ENCODE measurements at places on chromosomes 13 and 19.

DNA sequence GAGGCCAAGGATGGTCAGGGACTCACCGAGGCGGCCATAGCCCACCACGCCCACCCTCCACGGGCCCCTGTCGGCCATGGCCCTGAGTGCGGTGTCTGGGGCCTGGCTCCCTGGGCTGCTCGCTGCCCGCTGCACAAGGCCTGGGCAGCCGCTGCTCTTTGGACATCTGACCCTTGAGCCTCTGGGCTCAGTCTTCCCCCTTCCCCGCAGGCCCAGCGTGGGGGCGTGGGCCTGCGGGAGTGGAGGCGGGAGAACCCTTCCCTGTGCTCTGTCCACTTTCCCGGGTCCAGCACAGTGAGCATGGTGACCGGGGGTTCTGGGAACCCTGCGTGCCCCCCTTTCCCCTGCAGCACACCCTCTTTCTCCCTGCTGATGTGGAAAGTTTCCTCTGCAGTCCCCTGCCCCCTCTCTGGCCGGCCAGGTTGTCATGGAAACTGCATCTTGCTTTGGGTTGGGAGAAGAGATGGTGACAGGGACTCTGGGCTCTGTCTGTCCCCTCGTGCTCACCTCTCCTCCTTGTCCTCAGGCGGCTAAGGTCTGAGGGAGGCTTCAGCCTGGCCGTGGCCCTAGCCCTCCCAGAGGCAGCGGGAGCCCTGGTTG lies at the start of gene ASPDH:
TSS of gene ASPDH (minus strand) at position 168 of the 600 bp plus-strand sequence. CDS start at position 78, 90 bp downstream.
- no peak for DNase-seq

DNA sequence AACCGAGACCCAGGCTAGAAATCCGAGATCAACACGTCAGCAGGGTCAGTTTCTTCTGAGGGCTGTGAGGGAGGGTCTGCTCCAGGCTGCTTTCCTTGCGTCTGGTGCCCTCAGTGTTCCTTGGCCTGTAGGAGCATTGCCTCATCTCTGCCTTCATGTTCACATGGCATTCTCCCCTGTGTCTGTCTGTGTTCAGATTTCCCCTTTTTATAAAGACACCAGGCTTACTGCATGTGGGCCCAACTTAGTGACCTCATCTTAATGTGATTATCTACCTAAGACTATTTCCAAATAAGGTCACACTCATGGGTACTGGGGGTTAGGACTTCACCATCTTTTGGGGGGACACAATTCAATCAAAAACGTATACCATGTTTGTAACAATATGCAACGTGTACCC lies 57.2 kb upstream of the C1QTNF9 start:
- no peak for DNase-seq

DNA sequence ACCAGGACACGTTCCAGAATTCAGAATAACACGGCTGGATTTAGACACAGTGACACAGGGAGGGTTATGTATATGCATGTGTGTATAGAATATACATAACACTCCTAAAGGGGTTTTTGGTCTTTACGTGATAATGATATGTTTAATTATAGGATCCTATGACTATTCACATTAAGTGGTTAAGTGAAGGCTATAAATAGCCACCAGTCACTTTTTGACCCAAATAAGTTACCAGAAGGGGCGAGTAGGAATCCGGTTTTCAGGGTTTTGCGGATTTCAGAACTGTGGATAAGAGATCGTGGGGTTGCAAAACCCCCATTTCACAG lies 6.9 kb downstream of the ANGPTL6 start:
- no peak for DNase-seq

GRCh38 chr13:25874907-25875306 lies 176.9 kb downstream of the SHISA2 start:
- DNase-seq: peak; percentile 70

DNA sequence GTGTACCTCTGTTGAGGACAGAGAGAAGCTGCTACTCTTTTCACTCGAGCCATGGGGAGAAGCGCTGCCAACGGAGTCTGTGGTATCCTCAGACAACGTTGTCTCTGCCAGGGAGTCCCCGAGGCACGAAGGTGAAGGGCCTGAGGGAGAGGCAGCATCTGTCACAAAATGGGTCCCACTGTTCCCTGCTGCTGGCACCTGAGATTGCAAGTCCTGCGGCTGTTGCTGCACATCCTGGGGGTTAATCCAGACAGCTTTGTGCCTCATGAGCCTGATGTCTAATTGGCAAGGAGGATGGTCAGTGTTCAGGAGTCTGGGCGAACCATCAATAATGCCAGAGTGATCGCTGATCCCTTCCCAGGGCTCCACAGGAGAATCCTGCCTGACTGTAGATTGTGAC lies 15.0 kb downstream of the RUBCNL start:
- no peak for DNase-seq

DNA sequence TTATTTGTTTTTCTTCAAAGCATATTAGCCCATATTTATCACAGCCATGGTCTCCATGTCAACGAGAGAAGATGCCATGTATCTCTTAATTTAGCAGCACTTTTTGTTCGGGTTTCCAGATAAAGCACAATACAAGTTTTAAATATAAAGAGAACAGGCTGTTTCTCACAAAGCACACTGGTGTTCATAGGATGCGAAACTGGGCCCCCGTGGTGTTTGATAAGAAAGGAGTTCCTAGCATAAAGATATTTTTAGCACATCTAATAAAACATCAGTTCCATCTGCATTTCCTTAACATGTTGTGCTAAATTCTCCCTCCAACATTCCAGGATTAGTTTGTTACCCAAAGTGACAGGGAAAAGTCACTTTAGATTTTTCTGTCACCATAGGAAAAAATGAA lies 72.4 kb upstream of the EDNRB start:
- no peak for DNase-seq

DNA sequence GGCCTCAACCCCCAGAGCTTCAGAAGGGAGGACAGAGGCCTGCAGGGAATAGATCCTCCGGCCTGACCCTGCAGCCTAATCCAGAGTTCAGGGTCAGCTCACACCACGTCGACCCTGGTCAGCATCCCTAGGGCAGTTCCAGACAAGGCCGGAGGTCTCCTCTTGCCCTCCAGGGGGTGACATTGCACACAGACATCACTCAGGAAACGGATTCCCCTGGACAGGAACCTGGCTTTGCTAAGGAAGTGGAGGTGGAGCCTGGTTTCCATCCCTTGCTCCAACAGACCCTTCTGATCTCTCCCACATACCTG lies 969 bp upstream of the CEACAM5 start:
- DNase-seq: no peak

GRCh38 chr13:42119875-42120274 lies 71.4 kb downstream of the DGKH start:
- no peak for DNase-seq

- DNase-seq: no peak
Observed at GRCh38 chr13:33204130-33204927, 81.2 kb downstream of the STARD13 start.

- no peak for DNase-seq
Observed at GRCh38 chr19:29278716-29279115, 65.8 kb upstream of the UQCRFS1 start.

DNA sequence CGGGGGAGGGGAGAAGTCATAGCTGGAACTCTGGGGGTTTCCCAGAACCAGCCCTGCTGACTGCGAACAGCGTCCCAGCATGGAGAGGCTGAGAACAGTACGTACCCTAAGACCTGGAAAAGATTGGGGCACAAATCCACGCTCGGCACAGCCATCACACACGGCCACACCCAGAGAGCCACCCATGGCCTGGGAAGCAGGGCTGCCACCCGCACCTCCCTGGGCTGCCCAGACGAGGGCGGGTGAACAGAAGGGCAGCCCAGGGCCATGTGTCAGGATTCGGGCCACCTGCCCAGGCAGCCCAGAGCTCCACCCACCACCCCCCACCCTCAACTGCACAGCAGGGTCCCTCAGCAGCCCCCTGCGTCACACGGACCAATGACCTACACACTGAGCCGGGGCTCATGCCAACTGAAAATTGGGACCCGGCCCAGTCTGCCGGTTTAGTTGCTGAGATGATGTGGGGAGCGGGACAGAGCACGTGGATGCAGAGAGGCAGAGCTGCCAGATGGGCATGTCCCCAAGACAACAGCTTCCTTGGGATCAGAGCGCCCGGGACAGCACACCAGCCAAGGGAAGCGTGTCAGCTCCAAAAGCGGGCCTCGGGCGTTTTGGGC lies 8.5 kb downstream of the UBXN6 start:
- DNase-seq: no peak

- peak; percentile 95 for DNase-seq
Observed at GRCh38 chr19:7197119-7197759, 97.0 kb downstream of the INSR start.

- DNase-seq: peak; percentile 56
Observed at GRCh38 chr13:94620286-94620896, 18.7 kb downstream of the GPR180 start.

GRCh38 chr13:102960959-102961358 lies 105.3 kb downstream of the SLC10A2 start:
- no peak for DNase-seq

DNA sequence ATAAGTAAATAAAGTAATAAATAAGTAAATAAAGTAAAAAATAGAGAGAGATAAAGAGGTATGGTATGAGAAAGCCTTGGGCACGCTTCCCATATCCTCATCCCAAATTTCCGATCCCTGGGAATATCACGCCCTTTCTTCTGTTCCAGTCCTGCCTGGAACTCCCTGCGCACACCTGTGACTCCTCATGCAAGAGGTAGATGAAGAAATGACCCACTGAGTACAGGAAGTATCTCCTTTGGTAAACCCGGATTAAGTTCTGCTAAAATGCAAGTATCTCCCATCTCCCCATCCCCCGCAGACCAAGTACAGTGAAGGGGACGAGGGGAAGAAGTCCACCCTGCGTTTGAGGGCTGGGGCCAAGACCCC lies 399 bp upstream of the ZNF136 start:
- no peak for DNase-seq

DNA sequence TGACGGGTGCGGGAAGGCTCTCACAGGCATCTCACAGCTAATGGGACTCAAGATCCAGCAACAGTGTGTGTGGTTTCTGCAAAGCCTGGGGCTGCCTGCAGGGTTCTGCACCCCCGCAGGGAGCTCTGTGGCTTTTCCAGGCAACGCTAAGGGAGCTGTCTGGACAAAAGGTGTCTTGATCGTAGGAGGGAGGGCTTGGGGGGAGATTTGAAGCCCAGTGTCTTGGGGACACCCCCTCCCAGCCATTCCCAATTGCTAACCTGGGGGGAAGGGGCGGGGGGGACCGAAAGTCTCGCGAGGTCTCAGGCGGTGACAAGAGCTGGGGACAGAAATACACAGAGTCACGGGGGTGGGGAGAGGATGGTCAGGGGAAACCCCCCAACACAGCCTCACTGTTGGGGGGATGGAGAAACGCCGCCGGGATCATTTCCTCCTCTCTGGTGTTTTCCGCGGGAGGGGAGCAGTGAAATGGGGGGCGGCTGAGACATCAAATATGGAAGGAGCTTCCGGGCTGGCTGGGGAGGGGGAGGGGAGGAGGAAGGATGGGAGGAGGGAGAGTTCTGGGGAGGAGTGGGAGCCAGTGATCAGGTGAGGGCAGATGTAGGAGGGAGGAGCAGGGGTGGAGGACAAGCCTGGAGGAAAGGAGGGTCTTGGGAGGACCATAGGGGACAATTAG lies 13.3 kb downstream of the KCNC3 start:
- DNase-seq: peak; percentile 56

- peak; percentile 81 for DNase-seq
Observed at GRCh38 chr13:98664047-98664446, 87.1 kb upstream of the STK24 start.

- no peak for DNase-seq
Observed at GRCh38 chr19:47512948-47513319, 1.9 kb downstream of the NAPA start.

DNA sequence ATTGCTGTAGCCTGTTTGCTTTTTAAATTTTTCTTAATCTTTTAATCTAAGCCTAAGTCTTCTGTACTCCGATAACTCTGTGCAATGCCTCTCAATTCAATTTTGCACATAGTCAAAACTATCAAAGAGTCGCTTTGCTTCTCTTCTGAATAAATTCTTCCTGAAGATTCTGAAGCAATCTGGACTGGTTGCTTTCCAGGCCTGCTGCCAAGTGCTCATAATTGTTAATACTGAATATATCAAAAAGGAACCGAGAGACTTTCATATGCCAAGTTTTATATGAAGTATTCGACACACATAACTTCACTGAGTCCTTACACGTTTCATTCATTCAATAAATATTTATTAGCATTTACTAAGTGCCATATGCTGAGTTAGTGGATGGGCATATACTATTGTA lies 91.3 kb downstream of the EDNRB start:
- DNase-seq: no peak

GRCh38 chr13:39699274-39699673 lies 43.8 kb downstream of the COG6 start:
- no peak for DNase-seq

- no peak for DNase-seq
Observed at GRCh38 chr13:114024603-114025404, 50.9 kb upstream of the C13orf46 start.

GRCh38 chr19:17107546-17108452 lies 32.2 kb downstream of the MYO9B start:
- DNase-seq: peak; percentile 15

GRCh38 chr13:75363371-75363770 lies 118.6 kb downstream of the TBC1D4 start:
- no peak for DNase-seq

DNA sequence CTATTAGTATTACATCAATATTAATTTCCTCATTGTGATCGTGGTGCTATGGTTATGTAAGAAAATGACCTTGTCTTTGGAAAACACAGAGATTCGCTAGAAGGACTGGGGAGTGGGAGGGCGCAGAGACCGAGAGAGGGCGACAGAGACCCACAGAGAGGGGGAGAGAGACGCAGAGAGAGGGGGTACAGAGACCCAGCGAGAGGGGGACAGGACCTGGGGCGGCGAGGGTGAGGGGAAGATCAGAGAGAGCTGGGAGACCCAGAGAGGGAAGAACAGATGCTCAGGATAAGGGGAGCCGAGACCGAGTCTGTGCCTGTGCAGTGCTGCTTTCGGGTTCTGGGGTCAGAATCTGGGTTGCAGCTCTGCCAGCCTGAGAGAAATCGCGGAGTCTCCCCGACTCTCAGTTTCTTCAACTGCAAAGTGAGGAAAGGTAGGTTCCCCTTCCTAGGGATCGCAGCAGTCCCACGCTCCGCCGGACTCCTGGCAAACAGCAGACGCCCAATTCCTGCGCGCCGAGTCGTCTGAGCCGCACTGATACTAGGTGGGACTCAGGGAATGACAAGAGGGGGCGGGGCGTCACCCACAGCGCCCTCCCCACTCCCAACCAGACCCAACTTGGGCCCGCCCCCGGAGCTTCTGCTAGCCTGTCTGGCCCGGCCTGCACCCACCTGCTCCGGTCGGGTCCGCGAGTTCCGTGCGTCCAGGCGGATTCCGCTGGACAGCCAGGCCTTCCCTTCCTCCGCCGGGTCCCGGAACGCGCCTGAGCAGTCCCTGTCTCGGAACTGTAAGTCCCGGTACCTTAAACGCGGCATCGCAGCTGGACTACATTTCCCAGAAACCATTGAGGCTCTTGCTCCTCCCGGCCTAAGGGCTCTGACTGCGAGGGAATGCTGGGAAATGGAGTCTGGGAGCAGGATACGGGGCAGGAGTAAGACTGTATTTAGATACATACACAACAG lies 15.3 kb downstream of the IZUMO2 start:
- peak; percentile 79 for DNase-seq

GRCh38 chr13:105048677-105049076 lies 1486.8 kb downstream of the EFNB2 start:
- no peak for DNase-seq

- no peak for DNase-seq
Observed at GRCh38 chr13:91868351-91868750, 469.9 kb downstream of the GPC5 start.

- no peak for DNase-seq
Observed at GRCh38 chr19:30153326-30154210, 211.5 kb downstream of the URI1 start.

All from activated CD4-positive, alpha-beta T cell treated with anti-CD3 and anti-CD28 coated beads for 48 hours (primary cell).